ENCODE measurements at places on chromosomes 1 and 21. TPM values are rescaled to one million over a fixed set of nuclear protein-coding genes. Genes with fewer than 3 reads are reported as not detected.

GRCh38 chr21:23542097-23542496, 2065.2 kb downstream of the MRPL39 start:
- no peak overlapping the region for H3K27ac ChIP-seq
- H3K36me3 ChIP-seq, result no peaks in the 10 kb centered on the region
- no peaks in the 10 kb centered on the region for H3K27me3 ChIP-seq
- H3K4me3 ChIP-seq, result no peak overlapping the region
- H3K4me1 ChIP-seq, result no peaks in the 10 kb centered on the region
- no peak for DNase-seq

- H3K36me3 ChIP-seq, result no peaks in the 10 kb centered on the region
- no peaks in the 10 kb centered on the region for H3K27me3 ChIP-seq
- no peak for DNase-seq
- no peak overlapping the region for H3K27ac ChIP-seq
- H3K4me1 ChIP-seq, result no peaks in the 10 kb centered on the region
- no peak overlapping the region for H3K4me3 ChIP-seq
Measured at GRCh38 chr1:60865166-60865565, 217.2 kb upstream of the NFIA start.

DNA sequence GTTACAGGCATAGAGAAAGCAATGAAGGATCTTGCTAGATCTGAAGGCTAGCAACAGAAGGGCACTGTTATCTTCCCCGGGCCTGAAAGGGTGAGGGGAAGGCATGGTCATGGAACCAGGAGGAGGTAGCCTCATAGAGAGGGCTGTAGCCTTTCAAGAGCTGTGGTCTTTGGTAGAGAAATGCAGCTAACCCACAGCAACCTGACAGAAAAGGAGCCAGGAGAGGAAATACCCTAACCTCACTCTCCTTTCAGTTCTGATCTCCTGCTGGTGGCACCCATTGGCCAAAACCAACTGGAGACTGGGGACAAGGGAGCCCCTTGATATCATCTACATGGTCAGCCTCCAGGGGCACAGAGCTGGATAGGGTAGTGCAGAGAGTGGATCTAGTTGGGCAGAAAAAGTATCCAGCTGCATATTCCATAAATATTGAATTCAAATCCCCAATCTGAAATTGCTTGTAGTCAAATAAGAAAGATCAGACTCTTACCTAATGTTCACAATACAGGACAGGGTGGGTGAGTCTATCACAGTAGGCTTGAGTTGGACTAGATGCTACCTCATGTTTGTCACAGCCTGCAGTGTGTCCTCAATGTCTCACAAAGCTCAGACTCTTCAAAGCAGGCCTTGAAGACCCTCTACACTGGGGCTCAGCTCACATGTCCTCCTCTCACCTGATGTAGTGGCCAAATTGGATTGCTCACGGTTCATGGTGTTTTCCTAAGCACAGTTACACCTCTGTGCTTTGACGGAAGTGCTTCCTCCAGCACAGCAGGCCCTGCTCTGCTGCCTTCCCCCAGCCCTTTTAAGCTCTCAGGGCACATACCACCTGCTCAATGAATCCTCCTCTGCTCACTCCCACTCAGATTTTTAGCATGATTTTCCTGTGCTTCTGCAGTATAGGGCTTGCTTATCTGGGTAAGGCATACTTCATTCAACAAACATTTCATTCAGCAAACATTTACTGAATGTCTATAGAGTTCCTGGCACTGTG, 74.1 kb upstream of the JUN start:
- no peaks in the 10 kb centered on the region for H3K27me3 ChIP-seq
- H3K4me3 ChIP-seq, result no peak overlapping the region
- H3K27ac ChIP-seq, result no peak overlapping the region
- H3K36me3 ChIP-seq, result no peaks in the 10 kb centered on the region
- DNase-seq, result no peak

DNA sequence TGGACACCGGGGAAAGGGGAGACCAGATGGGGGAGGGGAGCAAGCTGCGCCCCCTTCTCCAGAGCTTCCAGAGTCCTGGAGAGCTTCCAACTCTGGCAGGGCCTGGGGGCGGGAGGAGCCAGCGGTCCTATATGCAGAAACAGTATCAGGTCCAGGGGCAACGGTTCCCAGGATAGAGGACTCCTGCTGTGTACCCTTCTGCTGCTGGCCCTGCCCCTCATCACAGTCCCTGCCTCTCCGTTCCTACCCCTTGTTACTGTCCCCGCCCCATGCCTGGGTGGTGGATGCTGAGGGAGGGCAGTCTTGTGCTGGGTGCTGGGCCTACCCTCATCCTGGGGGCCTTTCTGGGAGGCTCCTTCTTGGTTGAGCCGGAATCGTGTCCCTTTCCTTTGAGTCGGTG, 19.2 kb upstream of the PEX10 start:
- DNase-seq, result no peak
- H3K36me3 ChIP-seq, result no peaks in the 10 kb centered on the region
- H3K4me3 ChIP-seq, result no peak overlapping the region
- H3K27me3 ChIP-seq, result no peaks in the 10 kb centered on the region
- no peak overlapping the region for H3K27ac ChIP-seq

DNA sequence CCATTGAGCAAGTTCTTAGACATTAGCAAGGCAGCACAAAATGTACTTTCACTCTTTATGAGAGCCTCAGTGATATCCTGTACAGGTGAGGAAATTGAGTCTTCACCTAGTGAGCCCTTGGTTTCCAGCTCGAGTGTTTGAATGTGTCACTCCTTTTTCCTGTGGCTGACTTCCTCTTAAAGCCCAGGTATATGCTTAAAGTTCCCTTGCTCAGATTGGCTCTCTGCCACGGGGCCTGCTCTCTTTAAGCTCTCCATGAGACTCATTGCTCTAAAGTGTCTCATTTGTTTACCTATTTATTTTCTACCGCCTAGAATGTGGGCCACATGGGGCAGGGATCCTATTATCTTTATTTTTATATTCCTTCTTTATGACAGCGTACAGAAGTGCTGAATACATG, 324.9 kb downstream of the SIPA1L2 start:
- no peak overlapping the region for H3K27ac ChIP-seq
- no peaks in the 10 kb centered on the region for H3K27me3 ChIP-seq
- H3K4me3 ChIP-seq, result no peak overlapping the region
- DNase-seq, result no peak

DNA sequence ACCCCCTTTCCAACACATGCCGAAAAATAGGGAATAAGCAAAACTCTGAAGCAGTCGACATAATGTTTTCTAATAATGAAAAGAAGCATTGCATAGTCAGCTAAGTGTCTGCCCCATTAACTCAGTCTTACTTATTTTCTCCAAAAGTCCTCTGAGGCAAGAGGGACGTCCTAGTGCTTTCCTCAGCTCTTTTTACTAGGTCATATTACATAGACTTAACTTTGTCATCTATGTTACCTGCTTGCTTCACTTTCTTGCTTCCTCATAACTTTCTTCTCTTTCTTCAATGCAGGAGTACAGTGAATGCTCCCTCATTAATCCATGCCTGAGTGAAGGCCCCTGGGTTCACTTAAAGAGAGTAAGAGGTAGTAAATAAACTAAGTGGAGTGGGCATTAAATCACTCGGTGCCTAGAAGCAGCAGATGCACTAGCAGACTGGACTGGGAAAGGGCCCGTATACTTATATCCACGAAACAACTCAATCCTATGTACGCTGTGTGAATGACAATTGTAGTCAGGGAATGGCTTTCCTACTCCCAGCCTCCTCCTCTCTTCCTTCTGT, 210.5 kb upstream of the SPAG17 start:
- no peaks in the 10 kb centered on the region for H3K27me3 ChIP-seq
- H3K36me3 ChIP-seq, result no peaks in the 10 kb centered on the region
- no peak for DNase-seq
- no peak overlapping the region for H3K4me3 ChIP-seq
- no peaks in the 10 kb centered on the region for H3K4me1 ChIP-seq

- no peak overlapping the region for H3K4me3 ChIP-seq
- H3K36me3 ChIP-seq, result no peaks in the 10 kb centered on the region
- H3K4me1 ChIP-seq, result peaks cover 12% of the 10 kb centered on the region
- H3K27me3 ChIP-seq, result no peaks in the 10 kb centered on the region
- DNase-seq, result no peak
- H3K27ac ChIP-seq, result no peak overlapping the region
Measured at GRCh38 chr1:59225594-59226316, 71.1 kb upstream of the FGGY start.

- H3K27ac ChIP-seq, result no peak overlapping the region
- H3K4me1 ChIP-seq, result no peaks in the 10 kb centered on the region
- no peaks in the 10 kb centered on the region for H3K36me3 ChIP-seq
Measured at GRCh38 chr1:47584249-47584648, 146.4 kb downstream of the FOXD2 start.

- peaks cover under 1% of the 10 kb centered on the region for H3K4me1 ChIP-seq
- H3K27ac ChIP-seq, result no peak overlapping the region
- no peaks in the 10 kb centered on the region for H3K36me3 ChIP-seq
- no peak overlapping the region for H3K4me3 ChIP-seq
- H3K27me3 ChIP-seq, result no peaks in the 10 kb centered on the region
Measured at GRCh38 chr1:196466654-196467053, 141.6 kb downstream of the KCNT2 start.

GRCh38 chr1:2113620-2114135, 63.5 kb downstream of the PRKCZ start:
- H3K36me3 ChIP-seq, result no peaks in the 10 kb centered on the region
- H3K4me3 ChIP-seq, result no peak overlapping the region
- no peak overlapping the region for H3K27ac ChIP-seq
- no peaks in the 10 kb centered on the region for H3K4me1 ChIP-seq
- no peak for DNase-seq
- no peaks in the 10 kb centered on the region for H3K27me3 ChIP-seq

- H3K27me3 ChIP-seq, result no peaks in the 10 kb centered on the region
- no peaks in the 10 kb centered on the region for H3K4me1 ChIP-seq
- no peak overlapping the region for H3K4me3 ChIP-seq
- DNase-seq, result no peak
Measured at GRCh38 chr1:62407398-62408009, 29.3 kb upstream of the USP1 start.

The RHBDL2 gene
- total RNA-seq, result not detected

The GABRD gene
- total RNA-seq, result not detected

Measured in right lobe of liver (tissue), 6 donors.